ENCODE measurements at places on chromosomes 5 and 9. TPM values are rescaled to one million over a fixed set of nuclear protein-coding genes. Genes with fewer than 3 reads are reported as not detected.

PPP2R2B gene
- not detected for total RNA-seq

NMUR2 gene
- not detected for total RNA-seq

ENG gene
- total RNA-seq: 23.0 TPM

FBP1 gene
- not detected for total RNA-seq

FBP2 gene
- total RNA-seq: not detected

PCDH1 gene
- total RNA-seq: 4.4 TPM

KCNV2 gene
- total RNA-seq: not detected

FOXD4L3 gene
- not detected for total RNA-seq

SOHLH1 gene
- total RNA-seq: not detected

All from HT1080 (cell line).